ENCODE measurements at places on chromosomes 6 and 20.
A peak's percentile ranks its signal among the peaks of the same experiment; 100 is the strongest.

- no peak for DNase-seq
These were observed 2.8 kb downstream of the TMEM151B start for GRCh38 chr6:44272999-44273566.

- no peak for DNase-seq
These were observed 74.2 kb upstream of the RNF217 start for GRCh38 chr6:124887872-124888580.

GRCh38 chr6:16698162-16698533 lies 63.1 kb downstream of the ATXN1 start:
- DNase-seq: no peak

GRCh38 chr6:106614592-106615257 lies 14.6 kb downstream of the RTN4IP1 start:
- DNase-seq: no peak

GRCh38 chr6:37936906-37937305 lies 117.4 kb downstream of the ZFAND3 start:
- DNase-seq: no peak

DNA sequence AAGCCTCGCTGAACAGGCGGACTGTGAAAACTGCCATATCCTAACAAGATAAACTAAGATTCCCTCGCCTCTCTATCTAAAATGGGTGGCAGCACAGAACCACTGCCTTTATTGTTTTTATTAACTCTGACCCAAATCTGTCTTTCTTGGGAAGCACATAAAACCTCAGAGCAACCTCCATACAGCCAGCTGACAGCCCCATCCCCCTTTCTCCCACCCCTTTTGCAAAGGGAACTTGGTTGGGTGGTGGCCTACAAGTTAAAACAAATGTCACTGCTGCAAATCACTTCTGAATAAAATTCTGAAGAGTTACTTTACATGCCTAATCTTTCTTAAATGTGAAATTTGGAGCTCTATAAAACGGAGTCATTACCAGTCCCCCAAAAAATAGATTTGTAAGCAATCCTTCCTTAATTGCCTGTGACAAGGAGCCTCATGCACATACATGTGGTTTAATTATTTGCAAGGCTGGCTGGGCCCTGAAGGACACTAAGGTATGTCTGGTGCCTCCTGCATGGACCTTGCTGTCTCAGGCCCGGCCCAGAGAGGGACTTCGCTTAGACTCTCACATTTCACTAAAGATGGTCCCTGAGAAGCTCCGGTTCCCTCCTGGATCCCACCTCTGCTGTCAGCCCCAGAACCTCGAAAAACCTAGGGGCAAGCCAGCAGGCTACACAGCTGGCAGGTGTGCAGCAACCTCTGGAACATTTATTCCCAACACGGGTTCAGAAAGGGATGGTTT lies 21.7 kb downstream of the PXDC1 start:
- no peak for DNase-seq

- no peak for DNase-seq
These were observed 94.0 kb downstream of the ZMYND8 start for GRCh38 chr20:47262365-47263013.

GRCh38 chr20:62787866-62788265 lies 8.4 kb upstream of the MRGBP start:
- no peak for DNase-seq

- no peak for DNase-seq
These were observed 434.7 kb upstream of the SOX4 start for GRCh38 chr6:21158873-21159272.

GRCh38 chr6:135250751-135251497 lies 69.8 kb downstream of the MYB start:
- no peak for DNase-seq

DNA sequence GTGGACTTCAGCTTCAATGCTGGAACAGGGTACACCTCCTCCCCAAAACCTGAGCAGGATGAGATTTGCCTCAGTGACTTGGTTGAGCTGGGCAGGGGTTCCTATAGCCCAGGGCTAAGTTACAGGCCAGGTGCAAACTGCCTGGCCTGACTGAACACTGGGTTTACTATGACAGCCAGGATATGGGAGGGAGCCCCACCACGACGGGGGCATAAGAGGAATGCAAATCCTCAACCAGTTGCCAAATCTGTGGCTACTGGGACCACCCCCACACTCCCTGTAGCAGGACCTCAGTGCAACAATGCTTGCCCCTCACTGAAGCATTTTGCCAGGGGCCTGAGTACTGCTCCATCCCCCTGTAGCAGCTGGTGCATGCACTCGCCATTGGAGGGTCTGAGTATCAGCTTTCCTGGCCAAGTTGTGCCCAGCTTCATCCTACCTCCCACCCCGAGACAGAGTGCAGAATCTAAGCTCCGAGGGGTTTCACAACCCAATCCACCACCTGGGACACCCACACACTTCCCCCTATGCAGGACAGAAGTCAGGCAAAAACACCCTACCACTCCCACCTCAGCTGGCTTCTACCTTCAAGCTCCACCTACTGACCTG lies 27.6 kb downstream of the TREML4 start:
- DNase-seq: no peak

DNA sequence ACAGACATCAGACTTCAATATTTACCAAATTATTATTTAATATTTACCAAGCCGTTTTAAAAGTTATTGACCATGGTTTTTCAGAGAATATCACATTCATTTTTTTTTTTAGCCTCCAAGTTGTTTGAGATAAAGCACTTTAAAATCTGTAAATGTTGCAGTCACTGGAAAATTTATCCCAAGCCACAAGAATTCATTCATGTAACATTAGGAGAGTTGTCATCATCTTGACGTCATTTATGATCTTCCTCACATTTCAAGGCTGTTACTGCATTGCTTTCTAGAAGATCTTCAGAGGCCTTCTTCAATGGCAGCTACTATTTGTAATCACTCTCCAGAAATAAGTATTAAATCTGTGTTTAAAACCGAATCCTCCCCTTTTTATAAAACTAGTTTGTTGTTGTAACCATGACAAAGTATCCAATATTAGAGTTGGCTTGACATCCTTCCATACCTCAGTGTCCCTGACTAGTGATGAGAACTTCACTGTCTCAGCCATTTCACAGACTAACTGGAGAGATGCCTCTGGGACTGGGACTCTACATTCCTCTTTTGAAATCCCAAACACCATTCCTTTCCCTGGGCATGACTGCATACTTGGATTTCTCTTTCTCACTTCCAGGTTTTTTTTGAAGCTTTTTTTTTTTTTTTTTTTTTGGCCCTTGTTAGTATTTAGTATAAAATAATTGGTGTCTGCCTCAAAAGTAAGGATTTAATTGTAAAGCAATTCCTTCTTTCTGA lies 100.1 kb downstream of the ZFAND3 start:
- DNase-seq: no peak

DNA sequence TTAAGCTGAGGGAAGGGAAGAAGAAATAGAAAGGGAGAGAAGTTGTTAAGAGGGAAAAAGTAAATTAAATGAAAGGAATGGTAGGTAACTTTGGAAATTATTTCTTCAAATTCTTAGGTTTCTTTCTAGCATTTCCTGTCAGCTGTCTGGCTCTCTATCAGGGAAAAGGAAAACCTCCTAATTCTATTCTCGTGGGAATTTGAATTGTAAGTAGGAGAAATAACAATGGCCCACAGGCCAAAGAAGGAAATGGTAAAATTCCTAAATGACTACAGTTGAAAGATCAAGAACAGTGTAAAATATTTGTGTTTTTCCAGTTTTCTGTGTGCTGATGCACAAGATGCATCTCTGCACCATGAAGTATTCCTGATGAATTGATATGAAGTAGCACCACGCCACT lies 173.0 kb downstream of the IBTK start:
- DNase-seq: no peak

DNA sequence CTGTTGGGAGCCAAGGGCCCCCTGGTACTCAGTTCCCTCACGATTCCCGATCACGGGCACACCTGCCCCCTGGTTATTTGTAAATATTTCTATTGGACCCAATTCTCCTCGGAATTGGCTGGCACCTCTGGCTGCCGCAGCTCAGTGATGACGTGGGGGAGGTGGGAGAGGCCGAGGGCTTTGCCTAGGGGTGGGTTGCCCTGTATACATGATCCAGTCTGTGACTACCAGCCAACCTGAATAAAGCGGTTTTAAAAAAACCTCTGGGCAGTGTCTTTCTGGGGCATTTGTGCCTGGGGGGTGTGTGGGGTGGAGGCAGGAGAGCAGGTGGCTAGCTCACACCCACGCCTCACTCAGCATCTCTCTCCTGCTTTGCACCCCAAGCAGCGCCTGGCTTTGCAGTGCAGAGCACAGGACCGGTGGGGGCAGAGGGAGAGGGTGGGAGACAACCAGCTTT lies 42.2 kb downstream of the VSTM2L start:
- no peak for DNase-seq

DNA sequence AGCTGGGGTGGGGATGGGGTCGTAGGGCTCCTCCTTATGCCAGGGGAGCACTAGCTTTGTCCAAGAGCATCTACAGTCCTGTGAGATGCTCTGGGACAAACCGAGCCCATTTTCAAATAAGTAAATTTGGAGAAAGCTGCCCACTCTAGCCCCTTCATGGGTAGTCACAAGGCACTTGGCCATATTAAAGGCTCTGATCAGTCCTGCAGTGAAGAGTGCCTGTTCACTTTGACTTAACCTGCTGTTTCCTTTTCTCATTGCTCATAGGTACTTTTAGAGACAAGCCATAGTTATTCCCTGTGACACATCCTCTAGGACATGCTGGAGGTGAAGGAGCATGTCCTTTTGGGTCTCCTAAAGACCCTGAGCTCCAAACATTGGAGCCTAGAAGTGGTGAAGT lies 38.4 kb downstream of the FAM110A start:
- no peak for DNase-seq

GRCh38 chr6:31871046-31871659 lies 7.6 kb downstream of the SLC44A4 start:
- DNase-seq: no peak

DNA sequence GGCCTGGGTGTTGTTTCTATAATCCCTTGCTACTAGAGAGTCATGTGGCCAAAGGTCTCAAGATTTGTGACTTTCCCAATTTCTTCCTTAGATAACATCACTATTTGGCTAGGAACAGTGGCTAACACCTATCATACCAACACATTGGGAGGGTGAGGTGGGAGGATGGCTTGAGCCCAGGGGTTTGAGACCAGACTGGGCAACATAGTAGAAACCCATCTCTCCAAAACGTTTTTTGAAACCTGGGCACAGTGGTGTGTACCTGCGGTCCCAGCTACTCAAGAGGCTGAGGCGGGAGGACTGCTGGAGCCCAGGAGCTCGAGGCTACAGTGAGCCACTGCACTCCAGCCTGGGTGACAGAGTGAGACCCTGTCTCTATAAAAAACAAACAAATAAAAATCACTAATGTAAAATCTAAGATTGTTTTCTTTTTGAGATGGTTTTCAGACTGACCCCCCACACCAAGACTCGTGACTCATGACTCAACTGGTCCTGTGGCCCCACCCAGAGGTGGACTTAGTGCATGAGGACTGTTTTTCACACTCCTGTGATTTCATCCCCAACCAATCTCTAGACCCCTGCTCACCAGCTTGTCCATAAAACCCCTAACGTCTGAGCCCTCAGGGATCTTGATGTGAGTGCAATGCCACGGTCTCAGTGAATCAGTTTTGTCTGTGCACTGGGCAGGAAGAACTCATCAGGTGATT lies 48.3 kb upstream of the KIF16B start:
- no peak for DNase-seq

DNA sequence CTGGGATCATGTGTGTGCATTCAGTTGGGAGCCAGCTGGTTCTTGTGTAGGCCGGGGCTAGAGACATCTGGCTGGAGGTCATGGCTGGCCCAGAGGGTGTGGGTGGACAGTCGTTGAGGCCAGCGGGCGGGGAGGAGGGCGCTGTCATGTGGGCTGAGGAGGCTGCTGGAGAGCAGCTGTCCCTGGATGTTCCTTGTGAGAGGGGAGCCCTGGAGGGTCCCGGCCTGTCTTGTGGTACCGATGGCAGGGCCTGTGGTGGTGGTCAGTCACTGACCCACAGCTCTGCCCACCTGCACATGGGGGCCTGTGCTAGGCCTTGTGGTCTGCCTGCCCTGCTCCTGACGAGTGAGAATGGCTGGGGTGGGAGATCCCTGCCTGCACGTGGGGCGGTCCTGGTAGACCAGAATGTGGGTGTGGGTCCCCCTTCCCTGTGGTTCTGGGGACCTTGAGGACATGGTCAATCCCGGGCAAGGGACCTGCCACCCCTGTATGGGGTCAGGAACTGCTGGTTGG lies 1.9 kb upstream of the C20orf204 start:
- DNase-seq: no peak

GRCh38 chr20:1130847-1131246 lies 12.4 kb downstream of the PSMF1 start:
- DNase-seq: no peak

DNA sequence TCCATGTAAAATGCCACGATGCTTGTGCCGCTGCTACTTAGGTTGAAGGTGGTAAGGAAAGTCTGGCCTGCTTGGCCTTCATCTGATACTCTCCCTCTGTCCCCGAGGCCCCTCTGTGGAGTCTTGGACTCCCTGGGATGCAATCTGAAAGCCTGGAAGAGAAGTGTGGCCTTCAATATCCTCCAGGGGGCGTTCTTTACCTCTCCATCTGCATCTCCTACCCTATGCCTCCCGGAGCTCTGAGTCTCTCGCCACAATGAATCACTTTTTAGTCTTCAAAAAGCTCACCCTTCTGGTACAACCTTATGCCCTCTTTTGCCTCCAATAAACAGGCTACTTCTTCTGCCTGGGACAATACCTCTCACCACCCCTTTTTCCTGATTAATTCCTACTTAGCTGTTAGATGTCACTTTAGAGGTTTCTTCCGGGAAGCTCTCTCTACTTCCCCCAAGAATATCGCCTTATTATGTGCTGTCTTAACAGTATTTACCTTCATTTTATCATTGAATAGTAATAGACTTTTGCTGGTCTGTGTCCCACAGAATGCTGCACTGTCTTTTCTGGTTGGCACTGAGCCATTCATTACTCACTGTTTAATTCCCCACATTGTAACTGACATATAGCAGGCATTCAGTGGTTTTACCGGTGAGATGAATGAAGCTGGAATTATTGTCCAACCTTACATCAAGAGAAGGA lies 13.9 kb upstream of the ATG5 start:
- peak; percentile 26 for DNase-seq

DNA sequence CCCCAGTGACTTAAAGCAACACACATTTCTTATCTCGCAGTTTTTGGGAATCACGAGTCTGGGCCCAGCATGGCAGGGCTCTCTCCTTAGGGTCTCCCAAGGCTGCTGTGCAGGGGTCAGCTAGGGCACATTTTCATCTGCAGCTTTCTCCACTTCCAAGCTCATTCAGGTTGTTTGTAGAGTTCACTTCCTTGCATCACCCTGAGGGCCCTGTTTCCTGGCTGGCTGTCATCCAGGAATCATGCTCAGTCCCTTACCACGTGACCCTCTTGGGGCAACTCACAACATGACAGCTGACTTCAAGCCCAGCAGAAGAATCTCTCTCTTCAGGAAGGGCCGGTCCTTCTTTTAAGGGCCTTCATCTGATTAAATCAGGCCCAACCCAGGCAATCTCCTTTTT lies 21.3 kb downstream of the SNAP25 start:
- DNase-seq: no peak

DNA sequence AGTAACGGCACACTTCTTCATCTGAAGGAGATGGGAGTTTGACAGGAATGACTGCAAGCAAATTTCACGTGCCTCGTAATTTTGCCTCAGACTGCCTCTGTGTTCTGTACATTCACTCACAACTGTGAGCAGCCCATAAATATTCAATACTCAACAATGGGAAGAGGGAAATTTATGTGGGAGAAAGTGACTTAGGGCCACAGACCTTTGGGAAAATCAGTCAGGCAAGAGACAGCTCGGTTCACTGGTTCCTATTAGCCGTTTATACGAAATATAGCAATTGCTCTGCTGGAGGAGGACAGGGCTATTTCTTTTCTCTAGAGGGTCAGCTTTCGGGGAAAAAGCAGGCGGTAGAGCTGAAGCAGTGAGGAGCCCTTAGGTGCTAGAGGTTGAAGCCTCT lies 28.0 kb downstream of the OPN5 start:
- no peak for DNase-seq
